T-cell (primary cell): ENCODE measurements at places on chromosomes 4 and X. TPM values are rescaled to one million over a fixed set of nuclear protein-coding genes. Genes with fewer than 3 reads are reported as not detected.

DNA sequence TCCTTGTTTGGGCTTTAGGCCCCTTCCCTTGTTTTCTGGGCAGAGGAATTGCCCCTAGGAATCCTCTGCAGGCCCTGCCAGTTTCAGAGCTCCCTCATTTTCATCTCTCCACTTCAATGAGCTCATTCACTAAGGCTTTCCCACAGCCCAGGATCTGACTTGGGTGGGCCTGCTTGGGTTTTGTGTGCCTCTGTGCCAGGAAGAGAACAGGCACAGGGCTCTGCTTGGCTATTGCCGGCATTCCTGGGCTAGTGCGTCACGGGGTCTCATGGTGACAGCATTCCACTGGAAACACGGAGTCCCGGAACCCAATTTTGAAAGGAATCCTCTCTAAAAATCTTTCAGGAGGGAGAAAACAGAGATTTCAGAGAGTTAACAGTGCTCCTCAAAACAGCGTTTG, 150.5 kb downstream of the VCX3A start:
- DNase-seq: no peak

- DNase-seq: peak; percentile 32
These were observed 32.6 kb downstream of the DOCK11 start for GRCh38 chrX:118528071-118528737.

DNA sequence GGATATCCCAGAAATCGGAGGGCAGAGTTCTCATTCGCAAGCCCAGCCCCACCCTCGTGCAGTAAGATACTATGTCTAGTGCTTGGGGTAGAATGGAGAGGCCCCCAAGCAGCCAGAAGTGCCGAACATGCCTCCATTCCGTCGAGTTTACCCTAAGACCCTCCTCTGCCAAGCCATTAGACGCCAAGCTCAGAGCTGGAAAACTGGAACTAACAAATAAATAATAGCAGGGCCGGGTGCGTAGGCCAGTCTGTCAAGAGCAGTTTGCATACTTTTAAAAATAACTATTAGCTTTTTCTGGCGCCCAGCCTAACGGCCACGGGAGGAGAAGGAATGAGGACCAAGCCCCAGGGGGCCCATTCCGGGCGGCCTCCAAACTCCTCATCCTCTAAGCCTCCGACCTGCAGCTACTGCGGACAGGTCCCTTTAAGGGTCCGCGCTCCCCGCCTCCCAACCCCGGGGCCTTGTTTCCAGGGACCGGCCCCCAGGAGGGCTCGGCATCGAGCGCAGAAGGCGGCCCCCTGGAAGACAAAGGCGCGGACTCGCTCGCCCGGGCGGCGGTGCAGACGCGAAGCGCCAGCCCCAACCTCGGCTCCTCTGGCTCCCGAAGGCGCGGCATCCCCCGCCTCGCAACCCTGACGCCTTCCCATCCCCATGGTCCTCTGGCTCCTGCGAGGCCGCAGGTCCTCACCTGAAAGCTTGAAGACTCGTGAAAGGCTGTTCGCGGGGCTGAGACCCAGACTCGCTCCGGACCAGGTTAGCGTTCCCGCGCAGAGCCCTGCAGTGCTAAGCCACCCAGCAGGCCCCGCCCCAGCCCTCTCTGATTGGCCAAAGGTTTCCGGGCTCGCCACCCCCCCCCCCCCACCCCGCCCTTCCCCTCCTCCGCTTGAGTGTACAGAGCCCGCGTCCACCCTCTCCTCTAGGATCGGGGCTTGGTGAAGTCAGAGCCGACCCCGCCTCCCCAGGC, at the start of gene TMSB15A:
Gene TMSB15A, minus strand, starts transcription at position 765 of the 967 bp plus-strand sequence.
- peak; percentile 32 for DNase-seq

DNA sequence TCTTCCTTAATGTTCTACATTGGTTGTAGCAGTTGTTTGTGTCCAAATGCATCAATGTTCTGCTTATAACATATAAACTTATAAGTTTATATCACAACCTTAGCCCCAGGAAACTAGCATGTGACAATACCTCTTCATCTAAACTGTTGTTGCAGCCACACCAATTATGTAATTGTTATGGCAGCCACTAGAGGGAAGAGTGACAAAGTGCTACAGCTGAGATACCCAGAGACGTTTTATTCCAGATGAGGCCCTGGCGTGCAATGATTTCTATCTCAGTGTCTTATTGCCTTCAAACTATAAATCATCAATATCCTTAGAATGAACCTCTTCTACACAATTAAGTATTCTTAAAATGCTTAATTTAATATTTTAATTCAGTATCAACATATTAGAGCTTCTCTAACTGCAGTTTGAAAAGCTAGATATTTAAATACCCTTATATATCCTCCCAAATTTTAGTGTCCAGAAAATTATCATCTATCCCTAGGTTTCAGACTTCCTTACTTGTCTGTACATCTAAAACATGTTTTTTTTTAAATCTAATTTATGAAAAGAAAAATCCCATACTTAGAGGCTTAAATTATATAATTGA, 171.6 kb downstream of the PCDH10 start:
- no peak for DNase-seq

- no peak for DNase-seq
These were observed 423.1 kb upstream of the PITX2 start for GRCh38 chr4:111045992-111046391.

- DNase-seq: no peak
These were observed 195.0 kb downstream of the ZNF330 start for GRCh38 chr4:141415651-141416050.

DNA sequence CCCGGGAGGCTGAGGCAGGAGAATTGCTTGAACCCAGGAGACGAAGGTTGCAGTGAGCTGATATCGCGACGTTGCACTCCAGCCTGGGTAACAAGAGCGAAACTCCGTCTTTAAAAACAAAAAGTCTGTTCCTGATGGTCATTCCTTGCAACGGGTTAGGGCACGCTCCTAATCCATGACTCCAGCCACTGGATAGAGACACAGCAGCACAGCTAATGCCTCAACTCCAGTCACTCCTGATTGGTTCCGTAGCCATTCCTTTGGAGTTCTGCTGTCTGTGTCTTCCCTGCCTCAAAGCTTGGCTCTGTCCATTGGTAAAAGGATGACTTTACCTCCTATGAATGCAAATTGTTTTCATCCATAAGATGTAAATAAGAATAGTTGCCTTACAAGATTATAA, 44.3 kb upstream of the FAM9A start:
- no peak for DNase-seq

GRCh38 chr4:118889312-118889691, 648 bp downstream of the SYNPO2 start:
- no peak for DNase-seq

GRCh38 chrX:84187533-84188319, at the start of gene RPS6KA6:
TSS of gene RPS6KA6 (minus strand) at chrX:84188199. CDS start at chrX:84187899, 300 bp downstream.
- DNase-seq: no peak

- no peak for DNase-seq
These were observed 88.4 kb downstream of the WDFY3 start for GRCh38 chr4:84878090-84878489.

DNA sequence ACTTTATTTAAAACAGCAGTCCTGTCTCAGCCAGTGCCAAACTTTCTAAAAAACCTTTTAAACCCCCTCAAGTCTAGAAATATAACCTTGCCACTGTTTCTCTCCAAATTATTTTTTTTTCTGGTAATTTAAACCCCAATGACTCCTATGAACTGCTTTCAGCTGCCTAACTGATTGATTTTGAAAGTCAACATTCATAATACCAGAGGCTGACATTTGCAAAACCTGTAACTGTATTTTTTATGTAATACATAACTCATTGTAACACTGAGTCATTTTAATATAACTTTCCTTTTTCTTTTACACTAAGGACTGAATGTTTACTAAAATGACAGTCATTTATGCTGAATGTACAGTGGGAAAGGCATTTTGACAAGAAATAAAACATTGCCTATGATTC, 19.1 kb upstream of the EGFL6 start:
- DNase-seq: no peak

- no peak for DNase-seq
These were observed 30.8 kb upstream of the CXCL8 start for GRCh38 chr4:73709451-73710033.

- DNase-seq: no peak
These were observed 33.5 kb upstream of the ELOVL6 start for GRCh38 chr4:110231869-110232268.

GRCh38 chr4:130026185-130026584, 930.2 kb downstream of the C4orf33 start:
- no peak for DNase-seq

GRCh38 chrX:5145957-5146356, 1082.7 kb downstream of the NLGN4X start:
- no peak for DNase-seq

- DNase-seq: no peak
These were observed 34.7 kb downstream of the LONRF3 start for GRCh38 chrX:119009071-119009470.

GRCh38 chrX:56761167-56761566, 32.1 kb downstream of the NBDY start:
- DNase-seq: no peak

DNA sequence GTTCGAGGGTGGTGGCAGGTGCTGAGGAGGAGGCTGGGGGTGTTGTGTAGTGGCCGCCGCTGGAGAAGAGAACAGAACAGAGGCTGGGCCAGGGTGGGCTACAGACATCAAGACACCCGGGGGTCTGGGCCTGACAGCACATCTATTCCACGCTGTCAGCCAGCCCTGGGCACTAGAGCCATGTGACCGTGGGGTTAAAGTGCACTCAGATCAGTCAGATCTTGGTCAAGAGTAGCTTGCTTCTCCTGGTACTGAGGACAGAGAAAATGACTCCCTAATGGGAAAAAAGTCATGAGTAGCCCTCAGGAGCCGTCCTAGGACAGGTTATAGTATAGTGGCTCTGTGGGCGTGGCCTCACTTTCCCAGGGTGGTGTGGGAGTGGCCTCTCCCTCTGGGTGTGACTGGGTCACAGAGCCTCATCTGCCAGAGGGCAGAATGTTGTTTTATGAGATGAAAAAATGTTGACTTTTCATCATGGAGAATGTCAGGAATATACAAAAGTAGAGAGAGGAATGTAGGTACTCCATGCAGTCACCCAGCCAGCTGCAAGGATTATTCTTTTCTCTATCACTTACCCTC, 19.4 kb downstream of the TRMT44 start:
- DNase-seq: no peak

- no peak for DNase-seq
These were observed 389.2 kb upstream of the TENM3 start for GRCh38 chr4:181853881-181854511.

DNA sequence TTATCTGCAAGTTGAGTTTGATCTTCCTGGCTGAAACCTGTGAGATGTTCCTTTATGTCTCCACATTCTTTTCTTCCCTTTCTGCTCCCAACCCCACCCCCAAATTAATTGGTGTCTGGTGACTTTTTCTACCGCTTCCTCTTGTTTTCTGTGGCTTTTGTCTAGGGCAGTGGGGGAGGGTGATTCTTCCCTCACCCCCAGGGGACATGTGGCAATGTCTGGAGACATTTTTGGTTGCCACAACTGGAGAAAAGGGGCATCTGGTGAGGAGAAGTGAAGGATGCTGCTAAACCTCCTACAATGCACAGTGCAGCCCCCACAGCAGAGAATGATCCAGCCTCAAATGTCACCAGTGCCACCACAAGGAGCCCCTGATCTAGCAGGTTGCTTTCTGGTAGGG, 152.9 kb downstream of the NHS start:
- no peak for DNase-seq

DNA sequence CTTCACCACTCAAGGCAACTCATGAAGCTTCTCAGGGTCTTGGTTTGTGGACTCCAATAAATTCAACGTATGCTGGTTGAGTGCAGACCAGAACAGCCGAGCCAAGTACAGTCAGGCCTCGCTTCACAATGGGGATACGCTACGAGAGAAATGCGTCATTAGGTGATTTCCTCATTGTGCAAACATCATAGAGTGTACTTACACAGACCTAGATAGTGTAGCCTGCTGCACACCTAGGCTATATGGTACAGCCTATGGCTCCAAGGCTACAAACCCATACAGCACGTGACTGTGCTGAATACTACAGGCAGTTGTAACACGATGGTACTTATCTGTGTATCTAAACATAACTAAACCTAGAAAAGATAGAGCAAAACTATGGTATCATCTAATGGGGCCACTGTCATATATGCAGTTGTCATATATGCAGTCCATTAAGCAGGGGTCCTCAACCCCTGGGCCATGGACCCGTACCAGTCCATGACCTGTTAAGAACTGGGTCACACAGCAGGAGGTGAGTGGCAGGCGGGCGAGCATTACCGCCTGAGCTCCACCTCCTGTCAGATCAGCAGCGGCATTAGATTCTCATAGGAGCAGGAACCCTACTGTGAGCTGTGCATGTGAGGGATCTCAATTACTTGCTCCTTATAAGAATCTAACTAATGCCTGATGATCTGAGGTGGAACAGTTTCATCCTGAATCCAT, 31.5 kb downstream of the RTL5 start:
- no peak for DNase-seq

- no peak for DNase-seq
These were observed 149.4 kb upstream of the PJA1 start for GRCh38 chrX:69314436-69315348.

DNA sequence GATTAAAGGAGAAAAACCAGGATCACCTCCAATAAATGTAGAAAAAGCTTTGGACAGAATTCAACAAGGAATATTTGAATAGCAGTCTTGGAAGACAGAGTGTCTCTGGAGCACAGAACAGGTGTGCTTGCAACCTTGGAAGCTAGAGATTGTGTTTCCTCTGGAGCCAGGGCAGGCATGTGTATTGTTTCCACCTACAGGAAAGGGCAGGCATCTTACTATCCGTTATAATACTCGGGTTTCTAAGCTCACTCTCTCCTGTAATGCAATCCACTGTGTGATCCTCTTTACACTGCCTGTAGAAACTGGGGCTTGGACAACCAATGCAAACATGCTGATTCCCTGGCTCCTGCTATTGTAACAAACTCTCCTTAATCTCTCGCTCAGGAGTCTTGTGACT, 14.4 kb downstream of the CCDC110 start:
- no peak for DNase-seq

DNA sequence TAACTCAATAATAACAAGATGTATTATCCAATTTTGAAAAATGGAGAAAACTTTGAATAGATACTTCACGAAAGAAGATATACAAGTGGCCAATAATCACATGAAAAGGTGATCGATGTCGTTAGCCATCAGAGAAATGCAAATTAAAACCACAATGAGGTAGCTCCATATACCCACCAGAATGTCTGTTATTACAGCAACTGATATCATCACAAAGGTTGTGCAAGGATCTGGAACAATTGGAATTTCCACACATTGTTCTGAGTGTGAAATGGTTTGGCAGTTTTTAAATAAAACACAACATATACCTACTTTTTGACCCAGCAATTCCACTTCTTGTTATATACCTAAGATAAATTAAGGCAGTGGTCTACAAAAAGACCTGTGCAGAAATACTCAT, 71.7 kb downstream of the IRS4 start:
- DNase-seq: no peak

DNA sequence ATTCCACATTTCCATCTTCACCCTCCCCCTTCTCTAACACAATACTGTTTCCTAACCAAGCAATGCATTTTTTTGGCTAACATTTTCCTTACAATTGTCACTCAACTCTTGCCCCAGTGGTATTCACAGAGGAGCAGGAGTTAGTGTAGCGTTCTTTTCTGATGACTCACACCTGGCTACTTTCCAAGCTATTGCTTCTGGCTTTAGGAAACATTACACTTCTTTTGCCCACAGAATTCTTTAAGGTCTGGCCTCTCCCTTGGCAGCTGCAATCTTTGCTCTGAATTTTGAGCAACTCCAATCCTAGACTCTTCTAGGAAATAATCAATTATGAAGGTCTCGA, 27.5 kb upstream of the PDGFC start:
- no peak for DNase-seq

The STATH gene
- total RNA-seq: not detected

The KIAA0232 gene
- total RNA-seq: 20.4 TPM

The TEX13D gene
- total RNA-seq: not detected

The SHOX gene
- not detected for total RNA-seq

The ANKRD50 gene
- total RNA-seq: 0.63 TPM

The STAP1 gene
- 2.5 TPM for total RNA-seq
